Midbrain (tissue), 1 donor: ENCODE measurements at places on chromosomes 1 and 21.

GRCh38 chr1:94971491-94971924, 44.6 kb upstream of the CNN3 start:
- no peak for DNase-seq

DNA sequence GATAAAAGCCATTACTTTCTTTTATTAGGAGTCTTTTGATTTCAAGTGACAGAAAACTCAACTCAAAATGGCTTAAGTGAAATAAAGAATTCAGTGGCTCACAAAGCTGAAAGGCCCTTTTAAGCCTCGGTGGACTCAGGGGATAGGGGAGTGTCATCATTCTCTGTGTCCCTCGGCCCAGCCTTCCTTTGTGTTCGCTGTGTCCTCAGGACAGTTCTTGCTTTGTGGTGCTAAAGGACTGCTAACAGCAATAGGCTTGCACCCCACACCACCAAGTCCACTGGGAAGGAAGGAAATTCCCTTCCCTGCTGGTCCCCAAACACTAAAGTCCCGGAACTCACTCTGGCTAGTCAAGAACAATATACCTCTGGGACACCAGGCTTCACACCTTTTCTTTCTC, 129.2 kb downstream of the NTPCR start:
- DNase-seq: no peak

DNA sequence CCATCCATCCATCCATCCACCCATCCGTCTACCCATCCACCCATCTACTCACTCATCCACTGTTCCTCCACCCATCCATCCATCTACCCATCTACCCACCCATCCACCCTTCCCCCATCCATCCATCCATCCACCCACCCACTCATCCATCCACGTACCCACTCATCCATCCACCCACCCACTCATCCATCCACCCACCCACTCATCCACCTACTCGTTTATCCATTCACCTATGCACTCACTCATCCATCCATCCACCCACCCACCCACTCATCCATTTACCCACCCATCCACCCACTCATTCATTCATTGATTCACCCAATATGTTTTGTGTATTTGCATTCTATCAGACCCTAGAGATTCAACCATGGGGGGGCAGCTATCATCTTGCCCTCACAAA, 27.2 kb downstream of the TNFRSF8 start:
- DNase-seq: no peak

- no peak for DNase-seq
These were observed 18.2 kb downstream of the INAVA start for GRCh38 chr1:200912737-200913407.

- DNase-seq: no peak
These were observed 28.9 kb downstream of the FAAP20 start for GRCh38 chr1:2165646-2166045.

GRCh38 chr1:245880754-245881403, 626.2 kb downstream of the SMYD3 start:
- no peak for DNase-seq
